Stimulated activated CD8-positive, alpha-beta memory T cell treated with anti-CD3 and anti-CD28 coated beads, Interleukin-2, amount 100 ng/mL, for 1 hour (primary cell): ENCODE measurements at places on chromosomes 2 and 18.

DNA sequence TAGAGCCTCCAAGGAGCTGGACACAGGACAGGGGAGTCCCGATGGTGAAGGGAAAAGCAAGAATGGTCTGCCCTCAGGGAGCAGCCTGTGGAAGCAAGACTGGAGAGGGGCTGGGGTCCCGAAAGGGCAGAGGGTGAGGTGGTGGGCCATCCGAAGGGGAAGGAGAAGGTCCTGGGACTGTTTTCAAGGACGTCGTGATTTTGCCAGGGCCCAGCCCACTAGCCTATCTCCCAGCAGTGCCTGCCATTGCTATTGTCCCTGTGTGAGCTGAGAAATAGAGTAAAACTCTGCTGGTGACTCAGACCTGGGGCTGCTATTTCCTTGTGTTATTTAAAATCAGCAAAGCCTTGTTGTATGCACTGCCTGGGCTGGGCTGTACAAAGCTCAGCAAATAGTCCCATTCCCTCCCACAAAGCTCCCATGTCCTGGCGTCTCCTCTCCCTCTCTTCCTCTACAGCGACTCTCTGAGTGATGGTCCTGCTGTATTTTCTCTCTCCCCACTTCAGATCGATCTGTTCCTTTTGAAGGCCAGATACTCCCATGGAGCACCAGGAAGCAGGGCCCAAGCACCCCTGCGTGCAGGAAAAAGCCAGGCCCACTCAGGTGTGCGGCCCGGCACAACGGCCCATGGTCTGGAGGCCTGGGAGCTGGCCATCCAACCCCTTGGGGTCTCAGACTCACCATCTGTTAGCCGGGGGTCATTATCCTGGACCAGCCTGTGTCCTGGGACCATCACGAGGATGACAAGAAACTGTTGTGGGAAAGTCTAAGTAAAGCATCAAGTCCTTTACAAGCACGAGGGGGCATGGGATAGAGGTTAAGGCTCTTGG, 65.0 kb upstream of the OTOF start:
- DNase-seq: no peak

DNA sequence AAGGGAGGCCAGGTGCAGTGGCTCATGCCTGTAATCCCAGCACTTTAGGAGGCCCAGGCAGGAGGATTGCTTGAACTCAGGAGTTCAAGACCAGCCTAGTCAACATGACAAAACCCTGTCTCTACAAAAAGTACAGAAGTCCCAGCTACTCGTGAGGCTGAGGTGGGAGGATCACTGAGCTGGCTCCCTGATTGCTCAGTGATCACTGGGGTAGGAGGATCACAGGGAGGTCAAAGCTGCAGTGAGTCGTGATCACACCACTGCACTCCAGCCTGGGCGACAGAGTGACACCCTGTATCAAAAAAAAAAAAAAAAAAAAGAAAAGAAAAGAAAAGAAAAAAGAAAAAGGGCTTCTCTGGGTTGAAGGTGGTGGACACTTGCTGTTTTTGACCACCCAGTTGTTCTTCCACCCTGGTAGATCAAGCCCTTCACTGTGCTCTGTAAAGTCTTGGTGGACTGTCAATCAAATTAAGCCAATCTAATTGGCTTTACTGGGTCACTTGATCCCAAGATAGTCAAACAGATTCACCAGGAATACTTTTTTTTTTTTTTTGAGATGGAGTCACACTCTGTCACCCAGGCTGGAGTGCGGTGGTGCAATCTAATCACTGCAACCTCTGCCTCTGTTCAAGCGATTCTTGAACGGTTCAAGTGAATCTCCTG, 191.6 kb downstream of the AGPS start:
- DNase-seq: no peak

- no peak for DNase-seq
These were observed 19.7 kb upstream of the SFXN5 start for GRCh38 chr2:73091164-73091563.

DNA sequence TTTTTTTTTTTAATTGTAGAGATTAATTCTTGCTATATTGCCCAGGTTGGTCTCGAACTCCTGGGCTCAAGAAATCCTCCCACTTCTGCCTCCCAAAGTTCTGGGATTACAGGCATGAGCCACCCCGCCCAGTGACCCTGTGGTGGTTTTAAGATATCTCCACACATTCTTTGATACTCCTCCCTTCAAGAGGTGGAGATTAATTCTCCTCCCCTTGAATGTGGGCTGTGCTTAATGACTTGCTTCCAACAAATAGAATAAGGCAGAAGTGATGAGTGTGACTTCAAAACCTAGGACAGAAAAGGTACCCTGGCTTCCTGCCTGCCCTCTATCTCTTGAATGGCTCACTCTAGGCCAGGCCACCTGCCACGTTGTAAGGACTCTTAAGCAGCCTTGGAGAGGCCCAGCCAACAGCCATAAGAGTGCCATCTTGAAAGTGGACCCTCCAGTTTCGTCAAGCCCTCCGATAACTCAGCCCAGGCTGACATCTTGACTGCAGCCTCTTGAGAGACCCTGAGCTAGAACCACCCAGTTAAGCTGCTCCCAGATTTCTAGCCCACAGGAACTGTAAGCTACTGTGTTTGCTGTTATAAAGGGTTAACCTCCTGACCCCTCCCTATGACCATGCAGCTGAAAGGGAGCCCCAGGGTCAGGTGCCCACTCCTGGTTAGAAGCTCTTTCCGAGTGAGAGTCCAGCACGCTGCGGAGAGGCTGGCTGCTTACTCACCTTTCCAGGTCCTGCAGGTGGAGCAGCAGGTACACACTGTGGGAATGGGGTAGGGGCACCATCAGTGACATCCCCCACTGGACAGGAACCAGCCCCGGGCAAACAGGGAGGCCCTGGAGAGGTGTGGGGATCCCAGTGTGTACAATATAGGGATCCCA, 27.6 kb downstream of the MRPL35 start:
- DNase-seq: no peak

- no peak for DNase-seq
These were observed 7.6 kb upstream of the MGAT5 start for GRCh38 chr2:134246154-134246874.
